ENCODE measurements at places on chromosomes 2 and 18.
A peak's percentile ranks its signal among the peaks of the same experiment; 100 is the strongest.

GRCh38 chr2:128390991-128391630 is 72.4 kb upstream of the HS6ST1 start:
- DNase-seq = no peak

DNA sequence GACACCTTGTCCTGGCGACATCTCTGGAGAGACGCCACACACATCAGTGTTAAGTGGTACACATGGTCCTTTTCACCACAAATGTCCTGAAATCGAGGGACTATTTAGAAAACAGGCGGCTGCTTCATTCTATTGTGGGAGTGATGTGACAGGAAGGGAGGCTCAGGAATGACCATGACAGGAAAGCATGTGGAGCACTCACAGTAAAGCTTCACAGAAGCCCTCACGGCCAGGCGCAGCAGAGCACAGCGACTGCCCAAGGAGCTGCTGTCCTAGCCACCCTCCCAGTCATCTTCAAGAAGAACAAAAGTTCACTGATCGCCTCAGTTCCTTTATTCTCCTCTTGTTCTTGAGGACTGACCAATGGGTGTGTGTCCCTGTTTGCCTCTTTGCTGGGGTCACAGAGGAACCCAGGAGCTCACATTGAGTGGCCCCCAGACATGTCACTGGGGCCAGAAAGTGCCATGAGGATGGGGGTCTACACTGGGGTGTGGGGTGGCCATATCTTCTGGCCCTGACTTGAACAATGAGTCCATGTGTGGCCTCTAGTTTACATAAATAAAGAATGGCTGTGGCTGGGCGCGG is 84.6 kb upstream of the RANBP2 start:
- no peak for DNase-seq

DNA sequence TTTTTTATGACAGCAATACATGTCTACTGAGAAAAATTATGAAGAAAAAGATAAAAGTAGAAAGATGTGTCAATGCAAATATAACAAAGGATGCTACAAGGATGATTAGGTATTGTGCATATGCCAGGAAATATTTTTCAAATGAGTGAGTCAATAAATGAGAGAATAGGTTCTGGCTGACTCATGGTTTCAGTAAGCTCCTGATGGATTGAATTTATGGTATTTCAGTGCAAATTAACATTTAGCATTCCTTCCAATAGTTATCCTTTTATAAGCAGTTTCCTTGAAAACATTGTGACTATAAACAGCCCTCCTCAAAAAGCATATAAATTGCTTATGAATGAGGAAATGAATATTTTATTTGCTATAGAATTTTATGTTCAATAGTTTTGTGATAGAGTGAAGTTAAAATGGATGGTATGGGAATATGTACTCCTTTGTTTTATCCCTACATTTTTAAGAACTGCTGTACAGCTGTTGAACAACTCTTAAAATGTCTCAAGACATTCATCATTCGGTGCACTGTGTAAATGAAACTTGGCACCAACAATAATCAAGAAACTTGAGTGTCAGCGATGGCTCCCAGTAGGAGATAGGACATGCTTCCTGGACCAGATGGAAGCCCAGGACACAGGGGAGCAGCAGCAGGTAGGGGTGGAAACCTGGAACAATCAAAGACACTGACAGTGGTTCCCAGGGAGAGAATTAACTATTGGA is 144.7 kb downstream of the PMAIP1 start:
- no peak for DNase-seq

- no peak for DNase-seq
Observed at GRCh38 chr2:96197546-96198255, 10.9 kb downstream of the STARD7 start.

GRCh38 chr18:45566025-45566740 is 49.1 kb upstream of the SLC14A2 start:
- DNase-seq = no peak

DNA sequence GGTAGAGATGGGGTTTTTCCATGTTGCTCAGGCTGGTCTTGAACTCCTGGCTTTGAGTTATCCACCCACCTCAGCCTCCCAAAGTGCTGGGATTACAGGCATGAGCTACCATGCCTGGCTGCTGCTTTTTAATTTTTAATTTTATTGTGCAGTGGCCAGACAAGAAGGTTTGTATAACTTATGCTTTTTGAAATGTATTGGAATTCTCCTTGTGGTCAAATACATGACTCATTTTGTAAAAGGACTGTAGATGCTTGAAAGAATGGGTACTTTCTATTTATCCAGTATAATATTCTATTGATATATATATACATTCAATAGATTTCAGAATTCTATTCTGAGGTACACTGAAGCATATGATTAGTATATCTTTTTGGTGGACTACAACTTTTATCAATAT is 82.6 kb upstream of the ST3GAL5 start:
- DNase-seq = no peak

GRCh38 chr2:97697252-97698235 is 15.8 kb upstream of the ZAP70 start:
- DNase-seq = peak; percentile 80

GRCh38 chr18:25422230-25422629 is 70.3 kb upstream of the ZNF521 start:
- DNase-seq = no peak

DNA sequence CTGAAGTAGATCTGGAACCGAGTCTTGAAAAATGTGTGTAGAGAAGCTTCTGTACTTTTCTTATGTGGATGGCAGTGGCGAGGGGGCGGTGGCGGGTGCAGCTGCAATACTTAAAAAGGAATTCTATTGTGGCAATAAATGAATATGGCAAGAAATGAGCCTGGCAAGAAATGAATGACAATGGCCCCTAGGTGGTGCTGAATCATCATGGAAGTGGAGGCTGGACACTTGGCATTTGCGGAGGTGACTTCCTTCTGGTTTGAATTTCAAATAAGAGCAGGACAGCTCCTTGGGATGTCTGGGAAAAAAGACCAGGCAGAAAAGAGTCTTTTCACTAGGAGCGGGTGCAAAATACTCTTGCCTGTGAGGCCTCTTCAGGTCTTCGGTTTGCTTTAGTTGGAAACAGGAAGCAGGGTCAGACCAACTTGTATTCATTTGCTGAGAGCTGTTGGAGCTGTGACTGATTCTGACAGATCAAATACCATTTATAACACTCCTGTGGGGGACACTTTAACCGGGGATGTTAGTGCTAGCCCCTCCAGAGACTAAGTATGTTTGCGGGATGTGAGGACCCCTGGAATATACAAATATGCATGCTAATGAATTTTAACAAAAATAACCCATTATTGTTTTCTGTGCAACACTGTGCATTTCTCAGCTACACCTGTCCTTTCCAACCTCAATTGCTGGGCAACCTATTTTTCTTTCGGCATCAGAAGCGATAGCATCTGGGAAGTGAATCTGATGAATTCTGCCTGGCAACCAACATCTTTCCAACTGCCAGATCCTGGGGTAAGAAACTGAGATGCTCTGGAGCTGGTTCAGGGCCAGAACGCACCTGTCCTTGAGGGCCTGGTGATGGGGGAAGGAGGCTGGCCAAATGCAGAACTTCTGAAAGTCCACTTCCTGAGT is 35.4 kb downstream of the FASTKD2 start:
- DNase-seq = peak; percentile 30

- DNase-seq = no peak
Observed at GRCh38 chr2:118980022-118980421, 38.0 kb downstream of the MARCO start.

DNA sequence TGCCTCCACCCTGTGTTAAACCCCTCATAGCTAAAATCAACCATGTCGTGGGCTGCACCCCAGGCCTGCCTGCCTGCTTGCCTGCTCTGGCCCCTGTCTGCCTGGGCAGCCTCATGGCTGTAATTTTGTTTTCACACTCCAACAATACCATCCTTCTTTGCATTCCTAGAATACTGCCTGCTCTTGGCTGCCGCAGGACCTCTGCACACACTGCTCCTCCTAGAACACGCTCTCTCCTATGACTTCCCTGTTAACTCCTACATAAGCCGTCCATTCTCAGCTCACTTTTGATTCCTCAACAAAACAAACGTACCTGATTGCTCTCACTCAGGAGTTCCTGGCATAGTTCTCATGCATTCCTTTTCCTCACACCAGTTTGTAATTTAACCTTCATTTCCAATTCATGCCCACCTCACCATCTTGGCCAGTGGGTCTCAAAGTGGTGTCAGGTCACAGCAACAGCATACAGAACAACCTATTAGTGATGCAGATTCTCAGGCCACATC is 2.5 kb downstream of the UXS1 start:
- no peak for DNase-seq

DNA sequence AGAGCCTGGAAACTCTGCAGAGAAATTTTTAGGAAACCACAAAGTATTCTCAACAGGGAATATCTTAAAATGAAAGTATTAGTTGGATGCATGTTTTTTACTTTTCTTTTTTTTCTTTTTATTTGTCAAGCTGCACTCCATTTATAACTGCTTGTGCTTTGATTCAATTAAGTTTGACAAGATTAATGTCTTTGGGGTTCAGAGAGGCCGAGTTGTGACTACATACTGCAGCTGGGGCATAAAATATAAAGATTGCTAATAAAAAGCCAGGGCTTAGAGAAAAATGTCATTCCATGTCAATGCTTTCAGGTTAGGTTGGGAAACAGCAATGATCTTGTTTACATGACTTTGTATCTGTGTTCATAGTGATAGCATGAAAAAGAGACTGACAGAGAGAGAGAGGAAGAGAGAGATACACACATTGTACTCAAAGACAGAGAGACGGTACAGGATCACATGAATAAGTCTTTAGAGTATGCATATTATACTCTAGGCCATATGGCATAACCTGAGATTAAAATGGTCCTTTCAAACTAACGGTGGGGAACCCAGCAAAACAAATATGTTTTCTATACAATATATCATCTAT is 1022.3 kb upstream of the CNTNAP5 start:
- no peak for DNase-seq

DNA sequence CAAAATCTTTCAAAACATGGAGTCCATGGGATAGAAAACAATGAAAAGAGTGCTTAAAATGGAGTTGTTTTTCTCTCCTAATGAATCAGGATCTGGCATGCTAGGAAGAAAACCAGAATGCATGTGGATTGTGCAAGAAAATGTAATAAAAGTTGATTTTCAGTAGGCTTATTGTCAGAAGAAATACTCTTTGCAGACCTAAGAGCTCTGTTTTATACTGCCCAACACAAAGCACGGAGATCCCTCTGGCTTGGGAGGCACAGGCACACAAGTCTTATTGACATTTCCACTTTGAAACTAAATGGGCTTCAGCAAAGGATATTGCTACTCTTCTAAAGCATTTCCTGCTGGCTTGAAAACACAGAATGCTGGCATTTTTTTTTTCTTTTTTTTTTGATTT is 15.5 kb upstream of the DAPL1 start:
- DNase-seq = no peak

GRCh38 chr18:13382954-13383827 is 164.6 kb downstream of the LDLRAD4 start:
- DNase-seq = no peak

GRCh38 chr2:101311696-101312017 is 3.2 kb upstream of the RNF149 start:
- DNase-seq = no peak

- DNase-seq = peak; percentile 80
Observed at GRCh38 chr2:10303694-10304378, 1.1 kb downstream of the HPCAL1 start.

GRCh38 chr2:221255862-221256261 is 316.2 kb downstream of the EPHA4 start:
- DNase-seq = peak; percentile 21

GRCh38 chr2:123840016-123840415 is 185.1 kb upstream of the CNTNAP5 start:
- DNase-seq = no peak

Measured in H7 (cell line).